ENCODE measurements at places on chromosomes 6 and 20.

DNA sequence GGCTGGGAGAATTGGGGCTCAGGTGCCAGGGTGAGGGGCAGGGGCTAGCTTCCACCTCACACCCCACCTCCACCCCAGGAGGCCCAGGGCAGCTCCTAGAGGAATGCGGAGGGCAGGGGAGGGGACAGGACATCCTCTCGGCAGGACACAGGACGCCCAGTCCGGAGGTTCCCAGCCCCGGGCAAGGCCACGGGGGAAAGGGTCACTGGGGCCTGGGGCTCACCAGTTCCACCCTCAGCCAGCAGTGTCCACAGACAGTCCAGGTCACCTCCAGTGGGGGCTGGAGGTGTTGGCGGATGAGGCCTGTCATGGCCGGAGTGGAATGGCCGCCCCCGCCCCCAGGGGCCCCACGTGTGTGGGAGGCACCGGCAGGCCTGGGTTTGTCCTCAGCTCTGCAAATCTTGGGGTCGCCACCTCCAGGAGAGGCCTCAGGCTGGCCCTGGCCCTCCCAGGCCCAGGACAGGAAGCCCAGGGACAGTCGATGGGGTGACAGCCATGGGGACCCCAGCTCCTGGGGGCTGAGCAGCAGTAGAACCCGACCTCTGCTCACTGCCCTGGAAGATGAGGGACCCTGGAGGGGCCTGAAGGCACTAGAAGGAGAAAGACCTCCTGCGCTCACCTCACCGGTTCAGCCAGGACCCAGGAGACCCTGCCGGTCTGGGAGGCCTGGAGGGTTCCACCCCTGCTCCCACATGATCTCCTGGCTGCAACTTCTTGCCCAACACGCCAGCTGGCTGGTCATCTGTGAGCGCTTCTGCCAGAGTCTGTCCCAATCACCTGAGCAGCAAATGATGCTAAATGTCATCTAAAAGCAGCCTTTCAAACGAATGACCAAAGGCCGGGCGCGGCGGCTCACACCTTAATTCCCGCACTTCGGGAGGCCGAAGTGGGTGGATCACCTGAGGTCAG is 13.0 kb upstream of the ABHD16B start:
- DNase-seq, result no peak

DNA sequence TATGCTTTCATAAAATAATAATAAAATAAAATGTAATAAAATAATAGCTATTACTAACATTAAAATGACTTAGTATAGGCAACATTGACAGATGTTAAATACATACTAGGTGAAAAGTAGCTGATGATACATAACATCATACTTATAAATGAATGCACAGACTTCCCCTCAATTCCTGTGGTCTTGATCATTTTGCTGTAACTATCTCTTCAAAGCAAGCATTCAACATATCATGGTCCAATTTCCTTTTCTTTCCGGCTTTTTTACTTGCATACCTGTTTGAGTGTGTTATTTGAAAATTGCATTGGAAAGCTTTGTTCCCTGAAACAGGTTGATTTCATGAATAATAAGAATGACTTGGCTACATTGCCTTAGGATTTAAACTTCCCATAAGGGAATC is 309.3 kb downstream of the HDGFL1 start:
- DNase-seq, result no peak

GRCh38 chr6:30565772-30566171 is 5.5 kb upstream of the ABCF1 start:
- DNase-seq, result no peak

GRCh38 chr20:16106191-16106849 is 466.9 kb downstream of the KIF16B start:
- DNase-seq, result no peak

- DNase-seq, result no peak
Measured at GRCh38 chr20:2108498-2108897, 6.9 kb downstream of the STK35 start.

DNA sequence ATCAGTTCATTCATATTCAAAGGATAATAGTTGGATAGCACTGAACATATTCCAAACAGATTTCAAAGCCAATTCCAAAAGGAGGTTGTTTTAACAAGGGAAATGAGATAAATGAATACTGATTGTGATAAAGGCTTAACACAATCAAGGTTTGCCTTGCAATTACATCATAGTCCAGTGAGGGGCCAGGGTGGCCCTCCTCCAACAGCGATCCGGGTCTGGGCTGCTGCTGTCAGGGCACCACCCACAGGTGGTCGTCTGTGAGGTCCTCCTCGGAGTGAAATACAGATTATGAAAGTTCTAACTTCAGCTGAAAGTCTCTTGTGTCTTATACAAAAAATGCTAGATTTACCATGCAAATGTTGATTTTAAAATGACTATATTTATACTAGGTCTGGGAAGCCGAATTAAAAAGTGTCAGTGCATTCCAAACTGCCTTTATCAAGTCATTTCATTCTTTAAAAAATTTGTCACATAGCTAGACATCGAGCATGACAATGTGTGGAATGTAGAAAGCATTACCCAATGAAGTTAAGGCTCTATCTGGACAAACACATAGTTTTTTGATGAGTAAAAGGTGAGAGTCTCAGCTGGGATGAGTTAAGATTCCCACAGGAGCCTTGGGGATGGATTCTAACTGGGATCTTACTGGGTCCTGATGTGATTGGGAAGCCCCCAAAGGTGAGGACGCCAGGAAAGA is 65.9 kb upstream of the SLC22A23 start:
- no peak for DNase-seq

- no peak for DNase-seq
Measured at GRCh38 chr6:35359744-35360348, 17.5 kb downstream of the PPARD start.

DNA sequence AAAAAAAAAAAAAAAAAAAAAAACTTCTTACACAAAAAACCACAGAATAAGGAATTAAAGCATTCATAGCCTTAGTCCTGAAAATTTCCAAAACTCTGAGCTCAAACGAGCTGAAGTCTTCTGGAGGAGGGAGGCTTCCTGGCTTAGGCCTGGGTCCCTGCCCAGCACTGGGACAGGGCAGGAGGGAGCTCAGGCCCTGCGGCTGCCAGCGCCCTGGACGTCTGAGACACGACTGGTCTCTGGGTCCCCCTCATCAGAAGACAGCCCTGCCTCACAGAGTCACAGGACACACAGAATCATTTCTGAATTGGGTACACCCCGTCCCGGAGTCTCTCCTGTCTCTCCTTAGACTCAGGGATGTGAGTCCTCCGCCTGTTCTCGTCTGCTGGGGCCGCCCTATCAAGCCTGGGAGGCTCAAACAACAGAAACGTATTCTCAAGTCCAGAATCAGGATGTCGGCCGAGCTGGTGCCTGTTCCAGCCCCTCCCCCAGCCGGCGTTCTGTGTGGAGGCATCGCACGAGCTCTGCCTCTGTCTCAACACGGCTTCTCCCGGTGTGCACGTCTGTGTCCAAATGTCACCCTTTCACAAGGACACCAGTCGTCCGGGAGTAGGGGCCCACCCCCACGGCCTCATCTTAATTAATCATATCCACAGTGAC is 39.4 kb downstream of the ZBTB46 start:
- no peak for DNase-seq

GRCh38 chr6:132198896-132199295 is 202.4 kb downstream of the MOXD1 start:
- DNase-seq, result no peak

DNA sequence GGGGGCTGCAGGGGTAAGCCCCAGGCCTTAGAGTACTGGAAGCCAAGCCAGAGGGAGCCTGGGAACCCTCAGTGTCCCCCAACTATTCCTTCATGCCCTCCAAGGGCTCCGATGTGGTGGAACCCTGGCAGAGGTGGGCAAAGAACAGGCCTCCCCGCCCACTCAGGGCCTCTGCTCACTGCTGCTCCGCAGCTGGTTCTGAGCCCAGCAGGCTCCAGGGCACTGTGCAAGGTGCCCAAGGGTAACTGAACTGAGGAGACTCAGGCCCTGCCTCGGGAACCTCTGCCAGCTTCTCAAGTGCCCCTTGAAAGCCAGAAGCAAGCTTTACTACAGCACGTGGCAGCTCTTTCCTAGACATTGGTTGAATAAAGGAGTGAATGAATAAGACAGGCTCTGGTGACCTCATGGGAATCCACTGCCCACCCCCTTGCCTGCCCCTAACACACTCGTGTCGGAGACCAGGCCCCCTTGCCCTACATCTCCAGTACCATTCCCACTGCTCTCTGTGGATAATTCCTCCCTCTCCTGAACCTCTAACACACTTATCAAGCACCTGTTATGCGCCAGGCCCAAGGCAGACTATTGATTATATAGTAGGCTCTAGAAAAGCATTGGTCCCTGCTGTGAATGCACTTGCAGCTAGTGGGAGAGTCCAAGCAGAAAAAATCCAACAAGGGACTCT is 55.0 kb downstream of the TOX2 start:
- no peak for DNase-seq

DNA sequence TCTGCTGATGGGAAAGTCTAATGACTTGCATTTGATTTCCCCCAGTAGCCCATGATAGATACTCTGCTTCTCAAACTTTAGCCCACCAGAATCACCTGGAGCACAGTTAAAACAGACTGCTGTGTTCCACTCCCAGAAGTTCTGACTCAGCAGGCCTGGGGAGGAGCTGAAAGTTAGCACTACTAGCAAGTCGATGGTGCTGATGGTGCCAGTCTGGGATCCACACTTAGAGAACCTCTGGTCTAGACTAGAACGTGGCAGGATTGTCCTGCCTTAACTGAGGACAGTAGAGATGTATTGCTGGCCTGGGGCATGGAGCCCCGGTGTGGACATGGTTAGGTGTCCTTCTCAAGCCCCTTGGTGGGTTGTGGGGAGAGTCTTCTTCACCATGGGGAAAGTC is 8.7 kb downstream of the TOX2 start:
- no peak for DNase-seq

DNA sequence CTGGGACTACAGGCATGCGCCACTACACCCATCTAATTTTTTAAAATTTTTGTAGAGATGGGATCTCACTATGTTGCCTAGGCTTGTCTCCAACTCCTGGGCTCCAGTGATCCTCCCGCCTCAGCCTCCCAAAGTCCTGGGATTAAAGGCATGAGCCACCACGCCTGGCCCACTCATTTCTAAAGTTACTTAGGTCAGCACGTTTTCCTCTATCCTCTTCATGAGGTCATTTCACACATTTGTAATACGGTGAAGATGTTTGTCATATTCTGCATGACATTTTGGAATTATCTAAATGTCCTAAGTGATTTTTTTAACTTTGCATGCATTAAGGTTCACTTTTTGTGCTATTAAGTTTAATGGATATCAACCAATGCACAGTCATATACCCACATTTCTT is 11.9 kb upstream of the SOX12 start:
- no peak for DNase-seq

DNA sequence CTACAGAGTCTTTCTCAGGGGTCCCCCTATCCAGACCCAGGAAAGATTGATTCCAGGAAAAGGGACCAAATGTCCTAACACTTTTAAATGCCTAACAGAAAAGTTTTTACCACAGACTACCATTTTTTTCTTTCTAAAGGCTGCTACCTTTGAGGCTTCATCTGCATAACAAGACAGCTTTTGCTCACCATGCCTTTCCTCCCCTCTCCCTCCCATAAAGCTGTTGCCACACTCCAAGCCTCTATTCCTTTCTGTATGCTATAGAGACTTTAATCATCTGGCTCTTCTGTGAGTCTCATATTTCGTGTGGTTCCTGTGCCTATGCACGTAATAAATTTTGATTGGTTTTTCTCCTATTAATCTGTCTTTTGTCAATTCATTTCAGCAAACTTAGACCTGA is 26.0 kb upstream of the LIN28B start:
- no peak for DNase-seq

DNA sequence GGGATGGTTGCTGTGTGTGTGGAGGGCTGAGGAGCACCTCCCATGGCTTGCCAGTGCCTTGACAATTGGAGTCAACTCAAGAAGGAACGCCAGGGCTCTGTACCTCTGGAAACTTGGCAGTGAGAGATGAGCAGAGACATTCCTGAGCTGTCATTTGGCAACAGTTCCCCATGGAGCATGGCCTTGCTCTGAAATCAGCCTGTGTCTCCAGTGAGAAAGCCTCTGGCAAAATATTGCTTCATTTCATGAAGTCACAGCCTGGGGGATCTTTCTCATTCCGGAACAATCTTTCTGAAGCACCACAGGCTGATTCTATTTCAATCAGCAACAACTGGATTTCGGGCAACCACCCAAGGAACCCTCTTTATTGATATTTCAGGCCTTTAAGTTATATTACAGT is 52.2 kb upstream of the FNDC1 start:
- no peak for DNase-seq

DNA sequence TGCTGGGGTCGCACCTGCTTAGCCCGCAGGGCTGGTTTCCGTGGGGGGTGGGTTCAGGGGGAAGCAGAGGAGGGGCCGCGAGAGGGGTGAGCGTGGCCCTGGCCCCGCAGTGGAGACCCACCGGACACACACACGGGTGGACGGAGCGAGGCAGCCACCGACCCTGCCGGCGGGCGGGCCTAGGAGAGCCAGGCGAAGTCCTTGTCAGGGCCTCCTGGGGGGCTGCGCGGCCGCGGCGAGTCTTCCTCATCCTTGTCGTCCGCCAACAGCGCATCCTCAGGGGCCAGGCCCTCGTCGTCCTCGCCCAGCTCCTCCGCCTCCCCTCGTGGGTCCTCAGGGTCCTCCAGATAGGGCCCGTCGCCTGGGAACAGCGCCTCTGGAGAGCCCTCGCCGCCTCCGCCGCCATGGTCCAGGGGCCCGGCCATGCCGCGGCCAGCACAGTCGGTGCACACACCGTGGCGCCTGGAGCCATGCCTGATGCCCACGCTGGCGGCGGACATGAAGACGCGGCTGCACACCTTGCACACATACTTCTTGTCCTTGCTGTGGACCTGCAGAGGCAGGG is 7.3 kb downstream of the SLC2A4RG start:
- no peak for DNase-seq

- DNase-seq, result no peak
Measured at GRCh38 chr20:15895126-15895525, 678.1 kb downstream of the KIF16B start.

DNA sequence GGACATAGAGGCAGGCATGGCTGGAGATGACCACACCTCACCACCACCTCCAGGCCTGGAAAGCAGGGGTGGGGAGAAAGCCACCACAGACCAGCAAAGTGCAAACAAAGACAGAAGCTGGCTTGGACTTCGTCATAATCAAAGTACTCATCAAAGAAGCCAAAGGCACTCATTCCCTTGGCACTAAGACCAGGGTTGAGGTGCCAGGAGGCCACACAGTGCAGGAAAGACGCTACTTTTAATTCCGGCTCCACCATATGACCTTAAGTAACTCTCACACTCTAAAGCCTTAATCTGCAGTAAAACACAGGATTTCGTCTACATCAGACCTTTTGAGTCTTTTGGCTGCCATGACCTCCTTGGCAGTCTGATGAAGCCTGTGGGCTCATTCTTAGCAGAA is 123.1 kb downstream of the HIVEP2 start:
- no peak for DNase-seq

DNA sequence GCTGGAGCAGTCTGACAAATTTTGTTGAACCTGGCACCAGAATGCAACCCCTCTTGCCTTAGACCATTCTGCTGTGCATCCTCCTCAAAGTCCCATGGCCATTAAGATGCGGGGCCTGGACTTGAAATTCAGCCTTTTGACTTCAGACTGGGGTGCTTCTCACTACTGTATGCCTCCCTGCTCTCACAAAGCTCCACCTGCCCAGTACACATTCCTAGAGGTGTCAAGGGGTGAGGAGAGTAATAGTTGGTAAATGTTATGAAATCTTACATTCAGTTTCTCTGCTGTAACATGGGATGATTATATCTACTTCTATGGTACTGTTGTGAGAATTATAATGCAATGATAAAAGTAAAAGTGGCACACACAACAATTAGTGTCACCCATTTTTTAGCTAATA is 70.8 kb downstream of the TULP4 start:
- no peak for DNase-seq
